ENCODE measurements at places on chromosomes 7 and 10. TPM values are rescaled to one million over a fixed set of nuclear protein-coding genes. Genes with fewer than 3 reads are reported as not detected.

HTR7 gene
- 15.3 TPM for total RNA-seq

FXYD4 gene
- total RNA-seq = not detected

DNA sequence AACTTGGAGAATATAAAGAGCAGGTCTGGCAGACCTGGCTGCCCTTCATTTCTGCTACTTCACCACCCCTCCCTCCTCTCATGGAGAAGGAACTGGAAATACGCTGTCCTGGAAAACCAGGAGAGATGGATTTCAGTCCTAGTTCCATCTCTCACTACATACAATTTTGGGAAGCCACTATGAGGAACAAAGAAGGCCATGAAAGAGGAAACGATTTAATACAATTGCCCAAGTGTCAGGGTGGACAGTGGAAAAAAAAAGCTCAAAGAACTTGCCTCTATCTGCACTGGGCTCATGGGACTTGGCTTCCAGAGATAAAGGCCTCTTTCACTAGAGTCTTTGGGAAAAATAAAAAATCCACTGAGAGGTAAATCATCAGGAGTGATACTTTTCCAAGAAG, 561.7 kb downstream of the KCNMA1 start:
- no peaks in the 10 kb centered on the region for H3K27me3 ChIP-seq
- no peak overlapping the region for H3K27ac ChIP-seq
- H3K4me1 ChIP-seq = no peaks in the 10 kb centered on the region
- H3K36me3 ChIP-seq = no peaks in the 10 kb centered on the region
- no peak for DNase-seq

RADIL gene
- not detected for total RNA-seq

ACBD7 gene
- 0.63 TPM for total RNA-seq

DNA sequence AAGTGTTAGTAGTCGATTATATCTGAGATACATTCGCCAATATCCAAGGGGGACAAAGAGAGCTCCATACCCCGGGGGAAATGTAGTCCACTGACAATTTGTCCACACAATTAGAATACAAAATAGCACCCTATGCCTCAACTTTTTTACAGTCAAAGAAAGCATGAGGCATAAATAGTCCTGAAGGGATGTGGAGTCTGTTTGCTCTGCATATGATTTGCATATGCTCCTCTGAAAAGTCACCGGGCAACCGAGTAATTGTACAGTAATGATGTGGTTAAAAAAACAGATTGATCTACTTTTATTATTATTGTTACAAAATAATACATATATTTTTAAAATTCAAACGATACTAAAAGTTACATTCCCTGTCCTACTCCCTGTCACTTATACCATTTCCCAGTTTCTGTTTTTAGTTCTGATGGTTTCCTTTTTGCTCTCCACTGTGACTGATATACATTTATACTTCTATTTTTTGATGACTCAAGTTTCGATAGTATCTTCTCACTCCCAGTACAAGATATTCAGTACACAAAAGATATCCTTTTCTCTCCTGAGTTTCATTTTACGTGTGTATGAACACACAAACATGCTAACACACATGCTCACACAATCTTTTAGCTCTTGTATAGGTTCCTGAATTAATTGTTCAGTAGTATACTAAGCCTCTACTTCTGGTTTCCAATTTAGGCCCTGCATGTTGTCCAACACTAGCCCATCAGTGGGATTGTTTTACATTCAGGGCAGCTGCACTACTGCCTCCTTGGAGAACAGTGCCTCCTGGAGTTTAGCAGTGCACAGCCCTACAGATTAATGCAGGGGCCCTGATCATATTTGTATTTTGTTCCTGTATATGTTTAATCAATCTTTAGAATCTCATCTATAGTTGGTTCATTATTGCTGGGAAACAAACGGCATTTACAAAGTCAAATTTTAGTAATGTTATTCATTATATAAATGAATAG, 130.9 kb downstream of the TES start:
- H3K4me3 ChIP-seq = no peak overlapping the region
- peaks cover 26% of the 10 kb centered on the region for H3K4me1 ChIP-seq
- H3K36me3 ChIP-seq = no peaks in the 10 kb centered on the region
- no peaks in the 10 kb centered on the region for H3K27me3 ChIP-seq
- H3K27ac ChIP-seq = peak overlapping the region; percentile 86

- no peak overlapping the region for H3K4me3 ChIP-seq
- H3K27me3 ChIP-seq = no peaks in the 10 kb centered on the region
- no peaks in the 10 kb centered on the region for H3K4me1 ChIP-seq
- H3K36me3 ChIP-seq = peaks cover 19% of the 10 kb centered on the region
- no peak for DNase-seq
Observed at GRCh38 chr10:16520900-16521299, 779 bp downstream of the C1QL3 start.

Data from MCF 10A (cell line).